ENCODE measurements at places on chromosomes 2 and 18.

DNA sequence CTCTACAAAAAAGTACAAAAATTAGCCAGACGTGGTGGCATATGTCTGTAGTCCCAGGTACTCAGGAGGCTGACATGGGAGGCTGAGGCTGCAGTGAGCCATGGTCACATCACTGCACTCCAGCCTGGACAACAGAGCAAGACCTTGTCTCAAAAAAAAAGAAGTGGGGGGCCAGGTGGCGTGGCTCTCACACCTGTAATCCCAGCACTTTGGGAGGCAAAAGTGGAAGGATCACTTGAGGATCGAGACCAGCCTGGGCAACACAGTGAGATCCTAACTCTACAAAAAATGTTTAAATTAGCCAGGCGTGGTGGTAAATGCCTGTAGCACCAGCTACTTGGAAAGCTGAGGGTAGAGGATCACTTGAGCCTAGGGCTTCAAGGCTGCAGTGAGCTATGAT, 23.1 kb downstream of the KCNG3 start:
- no peak for DNase-seq

DNA sequence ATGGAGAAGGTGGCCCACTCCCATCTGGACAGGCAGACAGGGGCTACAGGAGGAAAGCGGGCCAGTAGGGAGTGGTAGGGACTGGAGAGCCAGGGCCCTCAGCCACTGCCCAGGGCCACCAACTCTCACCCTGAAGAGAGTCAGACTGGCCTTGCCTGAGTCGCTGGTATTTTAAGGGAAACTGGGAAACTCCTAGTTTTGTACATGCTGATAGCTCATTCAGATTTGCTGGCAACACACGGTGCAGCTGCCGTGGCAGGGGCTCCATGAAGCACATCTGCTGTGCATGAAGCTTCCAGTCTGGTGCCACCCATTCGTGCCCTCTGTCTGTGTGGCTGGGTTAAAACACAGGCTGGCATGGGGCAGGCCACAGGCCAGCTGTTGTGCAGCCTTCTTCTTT, 137.3 kb upstream of the GLI2 start:
- DNase-seq: no peak

DNA sequence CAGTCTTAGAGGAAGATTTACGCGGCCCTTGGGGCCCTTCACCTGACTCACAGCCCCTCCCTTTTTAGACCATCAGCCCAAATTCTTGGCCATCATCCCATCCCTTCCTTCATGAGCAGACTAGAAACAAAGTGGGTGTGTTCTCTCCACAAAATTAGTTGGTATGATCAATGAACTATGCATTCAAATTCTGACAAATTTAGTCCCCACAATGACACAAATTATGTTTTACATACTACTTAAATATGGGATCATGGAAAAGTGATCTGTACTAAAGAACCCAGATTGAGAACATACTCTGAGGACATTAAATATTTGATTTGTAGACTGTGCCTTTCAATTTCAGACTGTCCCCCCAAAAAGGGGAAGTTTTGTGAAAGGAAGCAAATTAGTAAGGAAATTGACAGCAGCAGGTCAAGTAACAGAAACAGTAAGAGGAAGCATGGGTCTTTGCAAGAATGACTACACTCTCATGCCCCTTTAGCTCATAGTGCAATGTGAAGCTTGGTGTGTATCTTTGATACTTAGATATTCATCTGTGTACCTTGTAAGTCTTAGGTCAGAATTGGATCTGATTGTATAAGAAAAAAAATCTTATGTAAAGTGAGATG, 2.2 kb upstream of the MAPRE2 start:
- no peak for DNase-seq

DNA sequence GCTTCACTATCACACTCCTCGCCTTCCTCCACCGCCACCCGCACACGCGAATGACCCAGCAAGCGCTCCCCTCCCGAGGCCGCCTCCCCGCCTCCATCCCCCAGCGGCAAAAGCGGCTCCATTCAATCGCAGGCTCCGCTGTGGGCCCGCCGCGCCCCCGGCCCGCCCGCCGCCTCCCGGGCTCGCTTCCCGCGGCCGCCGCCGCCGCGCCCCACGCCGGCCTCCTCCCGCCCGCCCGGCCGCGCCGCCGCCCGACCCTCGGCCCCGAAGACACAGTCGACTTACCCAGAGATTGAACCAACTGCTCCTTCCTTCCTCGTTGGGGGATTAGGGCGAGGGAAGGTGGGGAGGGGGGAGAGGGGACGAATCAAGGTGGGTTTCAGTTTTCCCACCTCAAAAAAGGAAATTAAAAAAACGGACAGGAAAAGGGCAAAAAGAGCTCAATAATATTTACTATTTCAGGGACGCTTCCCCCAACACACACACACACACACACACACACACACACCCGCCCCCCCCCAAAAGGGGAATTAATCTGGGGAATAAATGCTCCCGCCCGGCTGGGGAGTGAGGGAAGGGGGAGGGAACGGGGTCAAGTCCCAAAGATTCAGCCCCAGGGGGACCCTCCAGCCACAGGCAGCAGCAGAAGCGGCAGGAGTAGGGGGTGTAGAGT, 743 bp downstream of the XPO1 start:
- peak; percentile 33 for DNase-seq

- no peak for DNase-seq
Observed at GRCh38 chr2:181586569-181587081, 70.3 kb downstream of the CERKL start.

DNA sequence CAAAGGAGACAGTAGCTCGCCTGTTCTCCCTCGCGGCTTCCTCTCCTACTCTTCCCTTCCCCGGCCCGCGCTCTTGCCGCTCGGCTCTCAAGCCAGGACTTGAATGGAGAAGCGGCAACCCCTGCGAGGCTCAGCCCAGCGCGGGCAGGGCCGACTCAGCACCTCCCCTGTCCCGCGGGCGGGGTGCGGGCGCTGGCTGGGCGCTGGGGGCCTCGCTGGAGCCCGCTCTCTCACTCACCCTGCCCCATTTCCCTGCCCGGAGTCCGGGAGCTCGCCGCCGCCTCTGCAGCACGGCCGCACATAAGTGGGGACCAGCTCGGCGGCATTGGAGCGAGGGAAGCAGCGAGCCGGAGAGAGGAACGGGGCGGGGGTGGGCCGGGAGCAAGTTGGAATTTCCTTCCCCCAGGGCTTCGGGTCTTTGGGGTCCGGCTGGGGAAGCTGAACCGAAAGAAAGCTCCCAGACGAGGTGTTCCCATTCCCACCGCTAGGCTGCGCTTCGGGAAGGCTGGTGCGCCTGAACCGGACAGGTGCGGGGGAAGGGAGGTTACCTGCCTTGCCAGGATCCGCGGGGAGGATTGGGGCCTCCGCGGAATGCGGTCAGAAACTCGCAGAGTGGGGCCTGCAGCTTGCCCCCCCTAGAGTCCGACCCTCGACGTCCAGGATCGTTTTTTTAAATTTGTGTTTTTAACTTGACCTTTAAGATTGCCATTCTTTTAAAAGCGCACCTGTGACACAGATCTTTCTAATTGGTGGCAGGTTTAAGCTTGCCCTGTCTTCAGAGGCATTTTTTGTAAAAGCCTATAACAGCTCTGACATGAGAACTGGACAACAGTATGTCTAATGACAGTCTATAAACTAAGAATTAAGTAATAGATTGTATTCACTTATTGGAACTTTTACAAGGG, at the start of gene COBLL1:
COBLL1 (minus strand) TSS at position 105 of the 905 bp plus-strand sequence. CDS start 627 bp downstream, outside the sequence.
- peak; percentile 89 for DNase-seq

- no peak for DNase-seq
Observed at GRCh38 chr18:48355276-48356115, 53.7 kb downstream of the ZBTB7C start.

DNA sequence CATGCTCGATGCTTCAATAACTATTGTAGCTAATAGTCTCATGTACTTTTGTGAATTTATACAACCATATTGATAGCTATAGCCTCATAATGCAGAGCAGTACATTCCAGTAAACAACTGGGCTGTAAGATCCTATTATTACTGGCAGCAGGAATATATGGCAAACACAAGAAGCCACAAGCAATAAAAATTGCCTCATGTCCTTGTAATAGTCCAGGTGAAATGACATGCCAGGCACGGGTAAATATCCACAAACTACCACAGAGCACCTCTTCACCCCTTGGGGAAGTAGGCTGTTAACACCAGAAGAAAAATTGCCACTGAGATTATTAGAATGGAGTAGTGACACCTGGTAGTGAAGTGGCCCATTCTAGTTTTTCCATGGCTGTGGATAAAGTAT, 158.3 kb downstream of the MTX2 start:
- DNase-seq: no peak

- no peak for DNase-seq
Observed at GRCh38 chr2:203583701-203584100, 48.6 kb upstream of the RAPH1 start.

All from posterior cingulate gyrus (tissue), 11 donors.